NCI-H1092 (cell line): ENCODE measurements at places on chromosomes 2 and 18.

DNA sequence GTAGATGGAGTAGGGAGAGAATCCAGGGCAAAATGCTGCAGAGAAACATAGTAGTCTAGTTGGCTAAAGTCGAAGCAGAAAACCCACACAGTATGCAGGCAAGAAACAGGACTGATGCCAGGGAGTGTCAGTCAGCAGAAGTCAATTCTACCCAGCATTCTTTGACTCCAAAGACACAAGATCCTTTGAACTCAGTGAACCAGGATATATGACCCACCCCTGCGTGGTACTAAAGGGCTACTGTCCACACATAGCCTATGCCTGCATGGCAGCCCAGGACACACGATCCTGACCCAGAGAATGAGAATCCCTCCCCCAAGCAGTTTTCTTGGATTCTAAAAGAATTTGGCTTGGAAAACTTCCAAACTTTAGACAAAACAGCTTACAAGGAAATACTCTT lies 42.5 kb downstream of the ALK start:
- DNase-seq: no peak

DNA sequence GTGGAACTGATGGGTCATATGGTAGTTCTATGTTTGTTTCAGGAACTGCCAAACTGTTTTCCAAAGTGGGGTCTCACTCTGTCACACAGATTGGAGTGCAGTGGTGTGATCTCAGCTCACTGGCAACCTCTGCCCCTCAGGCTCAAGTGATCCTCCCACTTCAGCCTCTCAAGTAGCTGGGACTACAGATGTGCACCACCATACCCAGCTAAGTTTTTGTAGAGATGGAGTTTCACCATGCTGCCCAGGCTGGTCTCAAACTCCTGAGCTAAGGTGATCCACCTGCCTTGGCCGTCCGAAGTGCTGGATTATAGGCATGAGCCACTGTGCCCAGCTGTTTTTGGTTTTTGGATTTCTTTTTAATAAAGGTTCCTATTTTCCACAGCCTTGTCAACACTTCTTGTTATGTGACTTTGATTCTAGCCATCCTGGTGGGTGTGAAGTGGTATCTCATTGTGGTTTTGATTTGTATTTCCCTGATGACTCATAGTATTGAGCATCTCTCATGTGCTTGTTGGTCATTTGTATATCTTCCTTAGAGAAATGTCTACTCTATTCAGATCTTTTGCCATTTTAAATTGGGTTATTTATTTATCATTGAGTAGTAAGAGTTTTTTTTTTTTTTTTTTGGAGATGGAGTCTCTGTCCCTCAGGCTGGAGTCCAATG lies 22.8 kb downstream of the NPC1 start:
- DNase-seq: no peak

- no peak for DNase-seq
Observed at GRCh38 chr2:66684289-66684688, 249.4 kb downstream of the MEIS1 start.

- no peak for DNase-seq
Observed at GRCh38 chr2:198254536-198255090, 450.2 kb downstream of the PLCL1 start.

GRCh38 chr2:215540658-215541057 lies 104.8 kb upstream of the FN1 start:
- no peak for DNase-seq

DNA sequence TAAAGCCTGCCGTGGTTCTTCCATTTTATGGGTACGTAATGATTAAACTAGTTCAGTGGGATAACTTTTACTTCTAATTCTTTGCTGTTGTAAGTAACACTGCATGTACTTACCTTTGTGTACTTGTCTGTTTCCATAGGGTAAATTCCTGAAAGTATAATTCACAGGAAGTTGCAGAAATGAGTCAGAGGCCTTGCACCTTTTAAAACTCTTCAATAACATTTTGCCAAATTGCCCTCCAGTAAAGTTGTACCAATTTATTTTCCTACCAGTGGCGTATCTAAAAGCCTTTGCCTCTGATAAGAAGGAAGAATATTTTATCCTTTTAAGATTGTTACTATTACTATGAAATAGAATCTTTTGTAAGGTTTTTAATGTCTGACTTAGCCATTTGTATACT lies 65.1 kb downstream of the CAB39 start:
- no peak for DNase-seq

DNA sequence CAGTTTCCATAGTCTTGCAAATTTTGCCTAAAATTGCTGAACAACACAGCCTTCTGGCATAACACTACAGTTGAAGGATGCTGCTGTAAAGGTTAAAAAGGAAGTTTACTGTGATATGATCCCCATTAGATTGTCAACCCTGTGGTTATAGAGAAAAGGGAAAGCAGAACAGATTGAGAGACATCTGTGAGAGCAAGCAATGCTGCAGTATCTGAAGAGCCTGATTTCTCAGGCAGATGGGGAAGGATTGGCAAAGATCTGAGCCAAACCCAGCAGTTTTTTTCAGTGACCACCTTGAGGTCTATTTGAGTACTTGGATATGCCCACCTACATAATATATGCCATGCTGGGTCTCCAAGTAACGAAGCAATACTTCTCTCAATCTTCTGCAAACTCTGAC lies 8.5 kb upstream of the ST8SIA3 start:
- no peak for DNase-seq

GRCh38 chr2:133405252-133405651 lies 163.0 kb downstream of the NCKAP5 start:
- no peak for DNase-seq

GRCh38 chr2:173187941-173188788 lies 112.5 kb downstream of the MAP3K20 start:
- no peak for DNase-seq
